ENCODE measurements at places on chromosomes 13 and 19.

- DNase-seq, result no peak
These were observed 2.7 kb downstream of the SIX5 start for GRCh38 chr19:45766296-45766868.

GRCh38 chr19:17264641-17264979, at the start of gene USHBP1:
Gene USHBP1, minus strand, starts transcription at chr19:17264745. Its CDS starts 446 bp downstream, at chr19:17264299.
- no peak for DNase-seq

DNA sequence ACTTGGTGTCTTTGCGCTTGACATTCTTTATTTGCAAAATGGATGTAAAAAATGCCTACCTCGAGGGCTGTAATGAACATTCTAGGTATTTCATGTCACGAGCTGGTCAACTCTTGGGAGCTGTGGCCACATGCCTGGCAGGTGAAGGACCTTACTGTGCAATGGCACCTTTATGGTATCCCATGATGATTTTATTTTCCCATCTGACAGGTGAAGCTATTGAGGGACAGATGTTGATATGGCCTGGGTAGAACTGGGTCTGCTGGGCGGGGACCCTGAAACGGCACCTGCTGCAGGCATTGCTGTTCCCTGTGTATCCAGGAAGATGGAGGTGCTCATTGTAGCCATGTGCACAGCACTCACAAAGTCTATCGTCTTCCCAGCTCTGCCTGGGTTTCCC, 332.2 kb downstream of the TEX29 start:
- DNase-seq, result no peak

DNA sequence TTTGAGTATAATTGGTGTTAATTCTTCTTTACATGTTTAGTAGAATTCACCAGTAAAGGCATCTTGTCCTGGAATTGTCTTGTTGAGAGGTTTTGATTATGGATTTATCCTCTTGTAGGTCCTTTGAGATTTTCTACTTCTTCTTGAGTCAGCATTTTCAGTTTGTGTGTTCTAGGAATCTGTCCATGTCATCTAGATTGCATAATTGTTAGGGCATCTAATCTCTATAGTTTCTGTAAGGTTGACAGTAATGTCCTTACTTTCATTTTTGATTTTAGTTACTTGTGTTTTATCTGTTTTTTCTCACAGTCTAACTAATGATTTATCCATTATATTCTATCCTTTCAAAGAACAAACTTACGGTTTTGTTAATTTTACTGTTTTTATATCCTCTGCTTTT, 492.0 kb downstream of the FGF9 start:
- no peak for DNase-seq

DNA sequence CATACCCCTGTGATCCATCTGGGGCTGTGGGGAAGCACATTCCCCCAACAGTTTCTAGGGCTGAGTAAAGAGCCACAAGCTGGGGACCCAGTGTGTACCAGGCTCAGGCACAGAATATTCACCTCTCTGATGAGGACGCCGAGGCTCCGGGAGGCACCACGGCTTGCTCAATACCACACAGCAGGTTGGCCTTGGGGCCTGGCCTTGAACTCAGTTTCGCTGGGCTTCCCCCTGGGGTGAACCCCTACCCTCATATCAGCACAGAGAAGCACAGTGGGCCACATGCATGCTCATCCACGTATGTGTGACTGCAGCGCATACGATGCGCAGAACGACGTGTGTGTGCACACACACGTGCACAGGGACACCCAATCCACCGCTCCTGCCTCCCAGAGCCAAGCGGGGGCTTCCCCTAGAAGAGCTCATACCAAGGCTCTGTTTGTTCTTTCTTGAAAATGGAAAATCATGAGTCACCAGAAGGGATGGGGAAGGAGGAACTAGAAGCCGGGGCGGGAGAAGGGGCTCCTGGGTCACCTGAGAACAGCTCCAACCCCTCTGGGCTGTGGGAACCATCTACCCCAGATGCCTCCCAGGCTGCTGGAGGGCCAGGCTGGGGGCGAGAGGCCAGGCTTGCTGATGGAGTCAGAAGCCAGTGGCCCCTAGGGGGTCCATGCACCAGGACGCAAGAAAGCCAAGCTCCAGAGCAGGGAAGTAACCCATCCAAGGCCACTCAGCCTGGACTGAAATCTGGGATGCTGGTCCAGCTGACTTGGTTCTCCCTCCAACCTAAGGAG, 4.9 kb upstream of the PDE4C start:
- no peak for DNase-seq

- no peak for DNase-seq
These were observed 30.7 kb upstream of the IL17D start for GRCh38 chr13:20672772-20673171.

DNA sequence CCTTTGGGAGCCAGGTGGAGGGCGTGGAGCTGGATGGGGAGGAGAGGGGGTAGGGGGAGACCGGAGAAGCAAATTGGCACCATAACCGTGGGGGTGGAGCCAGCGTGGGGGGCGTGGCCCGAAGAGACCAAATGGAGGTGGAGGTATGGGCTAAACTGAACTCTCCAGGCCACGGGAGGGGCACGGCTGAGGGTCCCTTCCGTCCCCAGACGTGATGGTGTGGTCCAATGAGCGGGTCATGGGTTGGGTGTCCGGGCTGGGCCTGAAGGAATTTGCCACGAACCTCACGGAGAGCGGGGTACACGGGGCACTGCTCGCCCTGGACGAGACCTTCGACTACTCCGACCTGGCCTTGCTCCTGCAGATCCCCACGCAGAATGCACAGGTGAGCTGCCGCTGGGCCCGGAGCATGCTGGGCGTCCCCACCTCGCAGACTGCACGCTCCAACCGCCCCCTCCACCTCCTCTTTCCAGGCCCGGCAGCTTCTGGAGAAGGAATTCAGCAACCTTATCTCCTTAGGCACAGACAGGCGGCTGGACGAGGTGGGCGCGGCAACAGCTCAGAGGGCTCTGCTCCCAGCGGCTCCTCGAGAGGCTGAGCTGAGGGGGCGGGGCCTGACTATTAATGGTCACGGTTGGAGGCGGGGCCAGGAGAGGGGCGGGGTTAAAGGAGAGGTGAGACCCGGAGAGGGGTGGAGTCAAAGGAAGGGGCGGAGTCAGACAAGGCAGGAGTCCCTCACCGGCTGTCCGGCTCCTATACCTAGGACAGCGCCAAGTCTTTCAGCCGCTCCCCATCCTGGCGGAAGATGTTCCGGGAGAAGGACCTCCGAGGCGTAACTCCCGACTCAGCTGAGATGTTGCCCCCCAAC, 6.2 kb downstream of the HRC start:
- peak; percentile 77 for DNase-seq

DNA sequence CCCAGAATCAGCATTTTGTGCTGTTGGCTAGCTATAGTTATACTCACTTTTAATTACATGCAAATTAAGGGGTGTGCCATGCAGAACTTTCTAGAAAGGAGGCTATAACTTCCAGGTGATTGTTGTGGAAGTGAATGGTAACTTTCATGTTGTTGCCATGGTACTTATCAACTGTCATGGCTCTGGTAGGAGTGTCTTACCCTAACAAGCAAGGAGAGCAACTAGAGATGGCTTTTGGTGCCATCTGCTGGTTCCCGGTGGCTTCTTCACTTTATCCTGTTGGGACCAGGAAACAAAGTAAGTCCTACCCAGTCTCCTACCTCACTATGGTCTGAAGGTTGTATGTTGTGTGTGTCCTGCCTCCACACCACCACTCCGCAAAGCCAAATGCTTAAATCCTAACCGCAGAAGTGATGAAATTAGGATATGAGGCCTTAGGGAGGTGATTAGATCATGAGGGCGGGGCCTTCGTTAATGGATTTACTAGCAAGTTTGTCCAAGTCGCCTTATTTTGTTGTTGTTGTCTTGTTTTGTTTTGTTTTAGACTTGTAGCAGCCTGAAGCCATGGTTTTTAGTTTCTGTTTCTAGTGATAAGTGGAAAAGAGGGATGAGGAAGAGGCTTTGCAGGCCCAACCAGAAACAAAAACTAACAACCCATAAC, 22.6 kb downstream of the FBXL12 start:
- peak; percentile 69 for DNase-seq

- no peak for DNase-seq
These were observed at the start of gene ZNF723 for GRCh38 chr19:22832031-22832762. Gene ZNF723, plus strand, starts transcription at chr19:22832291. Its CDS starts 89 bp downstream, at chr19:22832380.

GRCh38 chr19:46613525-46613924, 11.4 kb downstream of the PTGIR start:
- DNase-seq, result no peak

DNA sequence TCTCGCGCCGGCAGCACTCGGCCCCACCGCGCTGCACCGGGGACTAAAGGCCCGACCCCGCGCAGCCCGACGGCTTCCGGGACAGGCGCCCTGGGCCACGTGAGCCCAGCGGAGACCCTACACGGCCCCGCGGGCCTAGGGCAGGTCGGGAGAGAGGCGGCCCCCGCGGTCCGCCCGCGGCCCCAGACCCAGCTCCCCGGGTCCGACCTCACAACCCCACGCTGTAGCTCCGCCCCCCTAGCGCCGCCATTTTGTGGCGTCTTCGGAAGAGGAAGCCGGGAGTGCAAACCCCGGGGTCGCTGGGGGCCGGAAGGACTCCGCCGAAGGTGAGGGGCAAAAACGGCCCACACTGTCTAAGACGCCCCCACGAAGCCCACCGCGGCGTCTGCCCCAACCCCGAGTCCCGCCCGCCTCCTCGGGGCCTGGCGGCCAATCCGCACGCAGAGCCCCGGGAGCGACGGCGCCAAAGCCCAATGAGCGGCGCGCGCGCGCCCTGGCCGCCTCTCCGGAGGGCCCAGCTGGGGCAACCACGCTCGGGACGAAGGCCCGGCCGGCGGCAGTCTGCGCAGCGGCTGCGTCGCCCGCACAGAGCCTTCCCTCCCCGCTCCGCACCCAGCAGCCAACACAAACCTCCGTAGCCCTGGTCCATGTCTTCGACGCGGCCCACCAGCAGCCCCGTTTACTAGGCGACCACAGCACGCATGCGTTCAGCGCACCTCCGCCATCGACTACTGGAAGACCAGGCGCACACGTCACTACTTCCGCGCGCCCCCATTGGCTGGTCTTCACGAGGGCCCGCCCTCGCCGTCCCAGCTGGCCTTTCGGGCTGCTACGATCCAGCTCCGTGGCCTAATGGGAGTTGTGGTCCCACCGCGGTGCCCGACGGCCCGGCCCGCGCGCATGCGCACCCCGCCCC, at the start of gene AKAP8:
AKAP8 (minus strand) TSS at position 705 of the 916 bp plus-strand sequence; CDS start at position 649, 56 bp downstream.
- DNase-seq, result peak; percentile 97

DNA sequence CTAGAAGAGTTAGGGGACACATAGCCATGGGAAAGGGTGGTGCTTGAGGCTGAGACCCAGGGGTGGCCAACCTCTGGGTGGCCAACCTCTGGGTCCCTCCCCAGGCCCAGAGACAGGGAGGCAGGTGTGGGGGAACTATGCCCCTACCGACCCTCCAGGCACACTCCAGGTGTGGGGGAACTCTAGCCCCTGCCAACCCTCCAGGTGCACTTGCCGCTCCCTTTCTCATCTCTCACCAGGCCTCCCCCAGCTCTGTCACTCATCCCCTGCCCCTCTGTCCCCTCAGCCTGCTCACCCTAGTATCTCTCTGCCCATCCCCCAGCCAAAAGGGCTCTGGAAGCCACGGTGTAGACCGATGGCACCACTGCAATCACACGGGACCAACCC, 10.6 kb upstream of the VSTM2B start:
- no peak for DNase-seq

DNA sequence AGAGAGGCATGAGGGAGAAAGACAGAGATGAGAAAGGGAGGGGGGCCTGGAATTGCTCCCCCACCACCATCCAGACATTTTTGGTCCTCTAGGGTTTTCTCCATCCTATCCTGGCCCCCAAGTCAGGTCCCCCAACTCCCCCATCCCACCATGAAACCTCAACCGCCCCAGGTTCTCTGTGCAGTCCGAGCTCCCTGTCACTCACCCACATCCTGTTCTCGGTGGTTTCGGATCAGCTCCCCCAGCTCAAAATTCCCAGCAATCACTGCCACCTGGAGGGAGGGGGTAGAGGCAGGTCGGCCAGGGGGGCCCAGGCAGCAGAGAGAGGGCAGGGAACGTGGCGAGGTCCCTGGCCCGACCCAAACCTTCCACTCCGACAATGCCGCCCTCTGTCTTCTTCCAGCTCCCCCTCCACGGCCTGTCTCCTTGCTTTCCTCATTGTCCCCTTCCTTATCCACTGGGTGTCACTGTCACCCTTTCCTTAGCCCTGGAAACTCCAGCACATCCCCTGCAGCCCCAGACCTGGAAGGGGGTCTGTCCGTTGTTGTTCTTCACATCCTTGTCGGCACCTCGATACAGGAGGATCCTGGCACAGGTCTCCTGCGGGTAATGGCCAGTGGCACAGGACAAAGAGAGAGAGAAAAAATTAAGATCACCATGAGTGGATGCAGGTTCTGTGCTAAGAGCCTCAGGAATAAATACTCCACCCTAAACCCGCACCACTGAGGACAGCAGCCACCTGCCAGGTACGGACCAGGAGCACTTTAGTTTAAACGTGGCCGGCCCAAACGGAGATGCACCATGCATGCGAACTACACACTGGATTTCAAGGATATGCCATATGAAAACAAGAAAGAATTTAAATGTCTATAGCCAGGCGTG, 15.4 kb downstream of the SHANK1 start:
- DNase-seq, result no peak

- DNase-seq, result no peak
These were observed 2.0 kb downstream of the UHRF1 start for GRCh38 chr19:4911314-4911713.

GRCh38 chr19:28981994-28982393, 231.0 kb downstream of the UQCRFS1 start:
- no peak for DNase-seq

- DNase-seq, result no peak
These were observed 18.5 kb downstream of the MIER2 start for GRCh38 chr19:325937-326565.

DNA sequence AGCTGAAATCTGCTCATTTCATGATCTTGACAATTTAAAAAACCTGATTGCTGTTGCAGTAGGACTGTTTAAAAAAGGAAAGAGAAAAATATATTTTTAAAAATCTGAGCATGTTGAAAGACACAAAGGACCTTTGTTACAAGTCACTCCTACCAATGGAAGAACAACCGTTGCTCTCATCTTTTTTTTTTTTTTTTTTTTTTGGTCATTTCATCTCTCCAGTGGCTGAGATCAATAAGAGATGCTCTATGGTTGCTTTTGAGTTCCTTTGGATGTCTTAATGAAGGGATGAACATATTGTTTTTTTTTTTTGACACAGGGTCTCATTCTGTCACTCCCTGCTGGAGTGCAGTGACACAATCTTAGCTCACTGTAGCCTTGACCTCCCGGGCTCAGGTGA, 29.2 kb downstream of the LRCH1 start:
- no peak for DNase-seq

- no peak for DNase-seq
These were observed 470.9 kb downstream of the IRS2 start for GRCh38 chr13:109315481-109315880.

- DNase-seq, result no peak
These were observed 1.2 kb downstream of the MED26 start for GRCh38 chr19:16626796-16627192.

DNA sequence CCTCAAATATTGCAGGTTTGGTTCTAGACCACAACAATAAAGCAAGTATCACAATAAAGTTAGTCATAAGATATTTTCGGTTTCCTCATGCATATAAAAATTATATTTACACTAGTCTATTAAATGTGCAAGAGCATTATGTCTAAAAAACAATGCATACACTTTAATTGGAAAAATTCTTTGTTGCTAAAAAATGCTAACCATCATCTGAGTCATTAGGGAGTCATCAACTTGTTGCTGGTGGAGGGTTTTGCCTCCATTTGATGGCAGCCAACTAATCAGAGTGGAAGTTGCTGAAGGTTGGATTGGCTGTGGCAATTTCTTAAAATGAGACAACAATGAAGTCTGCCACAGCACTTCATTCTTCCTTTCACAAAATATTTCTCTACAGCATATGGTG, 422.3 kb upstream of the GPC6 start:
- no peak for DNase-seq

- no peak for DNase-seq
These were observed 129.5 kb downstream of the CYSLTR2 start for GRCh38 chr13:48783181-48783630.
